ENCODE measurements at places on chromosomes 13 and 19. TPM values are rescaled to one million over a fixed set of nuclear protein-coding genes. Genes with fewer than 3 reads are reported as not detected.

Gene SIRT2
- 98.4 TPM for total RNA-seq

Gene GFY
- total RNA-seq: not detected

Gene SIGLEC10
- not detected for total RNA-seq

Gene BLVRB
- 55.4 TPM for total RNA-seq

Gene ADGRL1
- 5.2 TPM for total RNA-seq

Gene SOX1
- total RNA-seq: 1.7 TPM

Gene MEIOSIN
- total RNA-seq: under 0.01 TPM

Gene CGB8
- not detected for total RNA-seq

Gene ERICH6B
- total RNA-seq: not detected

Gene ALDH16A1
- 65.0 TPM for total RNA-seq

Gene CYP2A7
- not detected for total RNA-seq

Gene SYNGR4
- total RNA-seq: not detected

Gene IRS2
- 20.0 TPM for total RNA-seq

Gene PEG3
- total RNA-seq: 1.4 TPM

Gene GRIN3B
- total RNA-seq: under 0.01 TPM

Gene NLRP7
- not detected for total RNA-seq

Gene C19orf67
- total RNA-seq: not detected

Gene OR1M1
- total RNA-seq: not detected

Gene TMEM143
- total RNA-seq: 6.9 TPM

Gene KLK4
- not detected for total RNA-seq

Gene FLT1
- 0.15 TPM for total RNA-seq

Gene OCEL1
- total RNA-seq: 5.3 TPM

Measured in melanocyte of skin (primary cell).